Putamen (tissue), 1 donor: ENCODE measurements at places on chromosomes 3 and 15.

- DNase-seq = no peak
Measured at GRCh38 chr15:99565049-99565298, 810 bp upstream of the MEF2A start.

DNA sequence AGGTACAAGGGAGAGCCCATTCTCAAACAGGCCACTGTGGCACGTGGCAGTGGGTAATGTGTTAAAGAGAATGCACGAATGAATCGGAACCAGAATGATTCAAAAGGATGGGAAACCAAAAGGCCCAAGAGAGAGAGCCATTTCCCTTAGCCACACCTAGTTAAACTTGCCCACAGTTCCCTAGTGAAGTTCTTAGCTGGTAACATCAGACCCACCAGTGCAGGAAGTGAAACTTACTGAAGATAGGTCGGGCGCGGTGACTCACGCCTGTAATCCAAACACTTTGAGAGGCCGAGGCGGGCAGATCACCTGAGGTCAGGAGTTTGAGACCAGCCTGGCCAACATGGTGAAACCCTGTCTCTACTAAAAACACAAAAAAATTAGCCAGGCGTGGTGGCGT is 97.1 kb downstream of the MEX3B start:
- no peak for DNase-seq

GRCh38 chr15:62593681-62594399 is 428.8 kb upstream of the C2CD4B start:
- DNase-seq = no peak

DNA sequence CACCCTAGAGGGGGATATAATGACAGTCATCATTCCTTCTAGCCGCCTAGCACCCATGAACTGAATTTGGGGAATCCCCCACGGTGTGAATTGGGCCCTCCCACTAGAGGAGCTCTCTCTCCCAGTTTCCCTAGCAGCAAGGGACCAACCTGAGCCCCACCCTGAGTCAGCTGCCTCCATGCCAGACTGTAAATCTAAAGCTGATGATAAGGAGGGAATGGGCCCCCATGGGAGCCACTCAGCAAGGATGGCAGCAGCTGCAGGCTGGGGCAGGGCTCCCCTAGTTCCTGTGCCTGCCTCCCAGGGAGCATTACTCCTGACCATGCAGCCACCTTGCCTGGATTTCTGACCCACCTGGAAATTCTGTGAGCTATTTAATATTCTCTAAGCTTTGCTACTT is 57.0 kb upstream of the PXYLP1 start:
- DNase-seq = no peak

GRCh38 chr15:90889313-90889730 is 5.0 kb downstream of the FES start:
- DNase-seq = no peak

GRCh38 chr3:14285548-14285925 is 106.9 kb downstream of the LSM3 start:
- no peak for DNase-seq

- no peak for DNase-seq
Measured at GRCh38 chr3:23686519-23686918, 119.2 kb upstream of the UBE2E1 start.

DNA sequence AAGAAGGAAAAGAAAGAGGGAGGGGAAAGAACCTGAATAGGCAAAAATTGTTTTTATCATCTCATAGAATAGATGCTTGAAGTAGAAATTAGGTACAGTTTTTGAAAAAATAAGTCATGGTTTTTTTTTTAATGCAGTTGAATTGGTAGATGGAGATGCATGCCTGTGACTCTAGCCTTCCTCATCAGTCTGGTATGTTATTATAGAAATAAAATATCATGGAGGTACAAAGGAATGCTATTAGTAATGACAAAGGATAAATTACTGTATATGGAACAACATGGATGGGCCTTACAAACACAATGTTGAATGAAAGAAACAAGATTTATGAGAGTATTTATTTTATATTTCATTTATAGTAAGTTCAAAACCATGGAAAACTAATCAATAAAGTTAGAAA is 162.4 kb upstream of the GALNT15 start:
- DNase-seq = no peak

DNA sequence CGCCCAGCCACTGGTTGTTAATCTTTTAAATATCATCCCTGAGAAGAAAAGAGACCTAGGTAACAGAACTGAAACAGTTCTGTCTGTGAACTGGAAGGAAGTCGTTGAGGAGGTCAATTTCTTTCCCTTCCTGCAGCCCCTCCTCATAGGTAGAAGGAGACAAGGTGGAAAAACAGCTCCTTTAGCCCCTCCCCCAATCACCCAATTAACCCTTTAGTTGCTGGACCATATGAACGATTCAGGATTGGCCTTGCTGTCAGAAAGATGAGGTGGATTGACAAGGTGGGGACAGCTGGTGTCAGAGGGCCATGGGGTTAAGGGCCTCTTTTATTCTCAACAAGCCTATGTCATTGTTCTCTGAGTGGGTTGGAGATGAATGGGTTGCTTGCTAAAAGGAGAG is 36.0 kb upstream of the ZNF445 start:
- DNase-seq = no peak

GRCh38 chr3:184145751-184146270 is 9.4 kb upstream of the DVL3 start:
- no peak for DNase-seq

- peak; percentile 32 for DNase-seq
Measured at GRCh38 chr15:29270169-29270955, 740 bp upstream of the NSMCE3 start.

GRCh38 chr3:15065550-15066007 is 464 bp upstream of the MRPS25 start:
- no peak for DNase-seq

- DNase-seq = no peak
Measured at GRCh38 chr15:67135494-67135893, 70.1 kb downstream of the SMAD3 start.

GRCh38 chr3:68664276-68664675 is 268.1 kb downstream of the TAFA4 start:
- DNase-seq = no peak

DNA sequence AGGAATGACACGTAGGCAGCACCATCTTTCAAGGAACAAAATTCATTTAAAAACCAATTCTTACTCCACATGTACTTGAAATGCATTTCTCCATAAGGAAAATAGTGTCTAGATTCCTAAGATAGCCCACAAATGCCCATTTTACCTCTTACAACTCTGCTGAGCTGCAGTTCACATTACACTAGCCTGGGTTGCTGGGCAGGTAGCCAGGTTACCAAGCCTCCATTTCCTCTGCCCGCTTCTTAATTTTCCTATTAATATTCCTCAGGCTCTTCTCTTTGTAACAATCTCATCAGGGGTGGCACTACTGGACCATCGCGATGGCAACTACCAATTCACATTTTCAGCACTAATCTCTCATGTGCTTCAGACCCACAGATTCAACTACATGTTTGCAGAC is 10.8 kb downstream of the ATP13A3 start:
- DNase-seq = no peak

DNA sequence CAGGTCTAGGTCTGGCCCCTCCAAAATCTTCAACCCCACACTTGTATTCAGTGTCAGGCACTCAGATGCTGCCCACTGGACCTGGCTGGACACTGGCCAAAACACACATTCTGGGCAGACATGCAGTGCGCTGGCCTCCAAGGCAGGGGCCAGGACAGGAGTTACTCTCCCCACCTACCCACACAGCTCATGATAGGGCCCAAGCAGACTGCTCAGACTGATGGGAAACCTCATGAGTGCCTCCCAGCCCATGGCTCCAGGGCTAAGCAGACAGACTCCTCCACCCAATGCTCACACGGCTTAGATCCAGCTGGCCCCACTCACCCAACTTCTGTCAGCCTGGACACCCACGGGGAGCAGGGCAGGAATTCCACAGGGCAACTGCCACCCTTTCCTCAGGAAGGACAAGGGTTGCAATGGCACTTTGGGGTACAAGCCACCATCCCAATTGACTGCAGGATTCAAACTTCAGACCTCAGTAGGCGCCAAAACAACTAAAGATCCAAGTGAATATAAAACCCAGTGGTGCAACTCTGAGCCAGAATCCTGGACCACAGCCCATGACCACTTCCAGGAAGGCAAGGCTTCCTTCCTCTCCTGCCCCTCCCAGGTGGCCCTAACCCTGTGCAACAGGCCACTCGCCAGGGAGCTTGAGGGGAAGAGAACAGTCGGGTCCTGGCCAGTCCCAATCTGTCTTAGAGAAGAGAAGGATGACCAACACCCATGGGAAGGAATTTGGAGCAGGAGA is 1.4 kb downstream of the LTF start:
- DNase-seq = no peak
